Activated naive CD8-positive, alpha-beta T cell treated with anti-CD3 and anti-CD28 coated beads for 36 hours (primary cell): ENCODE measurements at places on chromosomes 7 and 10. TPM values are rescaled to one million over a fixed set of nuclear protein-coding genes. Genes with fewer than 3 reads are reported as not detected.

Gene PTPRZ1
- total RNA-seq = not detected

Gene CACNB2
- not detected for total RNA-seq

Gene BTBD16
- total RNA-seq = not detected

Gene FAM180A
- total RNA-seq = not detected

Gene UNC5B
- total RNA-seq = not detected

Gene PON1
- total RNA-seq = not detected

Gene PDK4
- not detected for total RNA-seq

Gene ASB10
- total RNA-seq = not detected

DNA sequence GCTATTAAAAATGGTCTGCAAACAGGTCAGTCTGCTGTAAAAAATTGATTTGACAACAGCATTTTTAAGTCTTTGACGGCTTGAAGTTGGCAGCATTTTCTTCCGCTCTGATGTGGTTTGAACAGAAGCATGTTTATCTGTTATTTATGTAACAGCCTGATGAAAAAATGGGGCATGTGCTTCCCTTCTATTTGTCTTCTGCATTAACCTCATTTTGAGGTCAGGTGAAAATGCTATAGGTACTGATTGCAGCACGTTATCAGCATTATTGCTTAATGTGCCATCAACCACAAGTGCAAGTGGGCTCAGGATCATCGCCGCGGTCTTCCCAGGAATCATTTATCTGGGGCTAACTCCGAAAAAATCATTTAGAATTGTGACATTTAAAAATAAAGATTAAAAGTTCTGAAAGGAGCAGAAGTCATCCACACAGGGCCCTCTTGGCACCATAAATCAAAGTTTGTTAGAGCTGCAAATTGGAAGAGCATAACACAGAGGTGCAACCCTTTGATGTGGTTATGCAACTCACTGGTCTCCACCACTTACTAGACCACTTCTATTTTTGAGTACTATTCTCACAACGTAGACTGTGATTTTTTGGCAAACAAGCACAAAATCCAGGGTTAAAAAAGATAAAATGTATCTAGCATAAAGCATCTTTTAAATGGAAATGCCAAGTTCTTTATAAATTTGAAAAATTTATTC lies 307.7 kb downstream of the MDFIC start:
- H3K27me3 ChIP-seq = no peaks in the 10 kb centered on the region
- no peak overlapping the region for H3K27ac ChIP-seq
- no peaks in the 10 kb centered on the region for H3K36me3 ChIP-seq
- DNase-seq = no peak
- H3K4me3 ChIP-seq = no peak overlapping the region
- H3K4me1 ChIP-seq = peaks cover 17% of the 10 kb centered on the region

DNA sequence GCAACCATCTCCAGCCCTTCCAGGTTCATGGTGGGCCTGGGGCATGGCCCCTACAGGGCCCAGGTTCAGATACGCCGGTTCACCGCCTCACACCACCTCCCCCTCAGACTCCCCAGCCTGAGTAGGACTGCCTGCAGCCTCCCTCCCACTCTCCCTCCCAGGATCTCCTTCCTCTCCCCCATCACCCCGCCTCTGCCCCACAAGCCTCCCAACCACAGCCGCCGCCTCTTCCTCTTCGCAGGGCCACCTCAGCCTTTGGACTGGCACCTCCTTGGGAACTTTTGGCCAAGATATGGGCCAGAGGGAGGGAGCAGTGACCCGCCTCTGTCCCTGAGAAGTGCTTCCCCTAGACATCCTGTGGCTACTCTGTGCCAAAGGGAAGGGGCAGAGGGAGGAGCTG lies 9.3 kb downstream of the KCNIP2 start:
- peaks cover 45% of the 10 kb centered on the region for H3K4me1 ChIP-seq
- no peaks in the 10 kb centered on the region for H3K36me3 ChIP-seq
- no peaks in the 10 kb centered on the region for H3K27me3 ChIP-seq
- H3K4me3 ChIP-seq = no peak overlapping the region
- DNase-seq = no peak

DNA sequence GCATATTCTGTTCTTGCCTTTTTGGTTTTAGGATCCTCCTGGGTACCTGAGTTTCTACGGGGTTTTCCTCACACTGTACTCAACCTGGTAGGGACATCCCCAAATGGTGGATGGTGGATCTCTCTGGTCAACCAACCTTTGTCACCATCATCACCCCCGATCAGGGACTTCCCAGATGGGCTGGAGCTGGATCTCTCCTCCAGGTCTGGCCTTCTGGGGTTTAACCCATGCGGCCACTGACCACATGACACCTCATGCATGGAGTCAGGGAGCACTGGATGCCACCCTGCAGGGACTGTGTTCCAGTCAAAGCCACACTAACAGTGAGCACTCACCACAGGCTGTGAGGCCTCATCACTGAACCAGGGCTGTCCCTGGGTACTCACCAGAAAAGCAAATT lies 80.0 kb downstream of the CELF2 start:
- H3K4me3 ChIP-seq = no peak overlapping the region
- no peaks in the 10 kb centered on the region for H3K27me3 ChIP-seq
- no peak overlapping the region for H3K27ac ChIP-seq
- no peak for DNase-seq
- H3K36me3 ChIP-seq = no peaks in the 10 kb centered on the region

DNA sequence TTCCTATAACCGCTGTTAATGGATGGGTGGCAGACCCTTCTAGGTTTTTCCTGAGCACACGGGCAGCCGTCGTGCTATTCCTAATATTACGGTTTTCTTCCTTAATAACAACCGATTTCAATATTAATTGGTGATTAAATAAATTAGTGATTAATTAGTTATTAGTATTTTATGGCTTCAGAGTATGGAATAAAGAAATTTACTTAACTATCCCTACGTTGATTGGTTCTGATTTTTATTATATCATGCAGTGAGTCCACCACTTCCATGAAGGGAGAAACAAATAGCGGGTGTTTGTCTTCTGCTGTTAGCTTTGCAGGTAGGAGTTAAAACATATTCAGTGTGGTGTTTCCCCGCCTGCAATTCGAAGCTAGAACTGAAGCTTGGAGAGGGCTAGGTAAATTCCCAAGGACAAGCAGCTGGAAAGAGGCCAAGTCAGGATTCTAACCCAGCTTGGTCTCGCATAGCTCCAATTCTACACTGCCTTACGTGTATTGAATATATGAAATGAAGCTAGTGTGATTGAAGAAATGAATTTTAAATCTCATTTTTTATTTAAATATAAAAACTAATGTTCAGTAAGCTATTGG lies 928 bp upstream of the CSTF2T start:
- no peak for DNase-seq
- peaks cover 35% of the 10 kb centered on the region for H3K4me1 ChIP-seq
- H3K27ac ChIP-seq = peak overlapping the region; percentile 100

- H3K4me1 ChIP-seq = no peaks in the 10 kb centered on the region
- no peak overlapping the region for H3K27ac ChIP-seq
- H3K4me3 ChIP-seq = no peak overlapping the region
- DNase-seq = no peak
Observed at GRCh38 chr10:51340845-51341610, 266.7 kb downstream of the PRKG1 start.

DNA sequence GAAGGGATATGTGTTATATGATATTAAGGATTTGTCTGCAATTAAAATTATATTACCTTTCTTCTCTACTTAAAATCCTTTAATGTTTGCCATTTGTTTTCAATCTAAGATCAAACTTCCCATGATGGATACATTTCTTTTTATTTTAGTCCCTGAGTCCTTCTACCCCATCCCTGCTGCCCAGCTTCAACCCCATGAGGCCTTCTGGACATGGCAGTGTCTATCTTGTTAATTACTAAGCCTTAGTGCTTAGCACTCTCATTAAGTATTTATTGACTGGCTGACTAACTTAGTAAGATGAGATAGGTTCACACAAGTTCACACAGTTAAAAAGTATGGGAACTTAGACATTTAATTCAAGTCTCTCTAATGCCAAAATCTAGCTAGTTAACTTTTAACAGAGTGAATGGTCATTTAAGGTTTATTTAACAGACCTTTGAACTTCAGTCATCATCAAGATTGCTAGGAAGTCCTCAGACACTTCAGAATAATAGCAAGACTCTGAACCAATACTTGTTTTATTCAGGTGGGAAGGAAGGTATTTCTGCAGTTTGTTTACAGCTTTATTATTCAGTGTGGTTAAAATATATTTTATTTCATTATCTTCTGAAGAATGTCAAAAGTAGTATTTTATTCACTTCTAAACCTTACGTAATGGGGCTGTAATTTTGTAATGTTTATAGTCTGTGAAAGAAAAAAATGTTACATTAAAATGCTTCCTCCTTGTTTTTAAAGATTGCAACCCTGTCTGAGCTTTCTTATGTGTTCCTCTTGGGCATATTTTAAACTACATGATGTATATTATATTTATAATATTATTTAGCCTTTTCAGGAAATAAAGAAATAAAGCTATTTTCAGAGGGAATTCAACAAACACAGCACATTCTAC lies 848.9 kb downstream of the REEP3 start:
- no peaks in the 10 kb centered on the region for H3K4me1 ChIP-seq
- no peaks in the 10 kb centered on the region for H3K27me3 ChIP-seq
- H3K27ac ChIP-seq = no peak overlapping the region
- DNase-seq = no peak
- no peak overlapping the region for H3K4me3 ChIP-seq

GRCh38 chr7:17247357-17247756 lies 51.1 kb upstream of the AHR start:
- H3K4me1 ChIP-seq = peaks cover 5% of the 10 kb centered on the region
- H3K27ac ChIP-seq = no peak overlapping the region
- H3K4me3 ChIP-seq = no peak overlapping the region
- H3K27me3 ChIP-seq = no peaks in the 10 kb centered on the region

GRCh38 chr10:93760490-93760889 lies 2.8 kb downstream of the LGI1 start:
- no peaks in the 10 kb centered on the region for H3K36me3 ChIP-seq
- peaks cover 9% of the 10 kb centered on the region for H3K4me1 ChIP-seq
- peaks cover 52% of the 10 kb centered on the region for H3K27me3 ChIP-seq
- no peak for DNase-seq

DNA sequence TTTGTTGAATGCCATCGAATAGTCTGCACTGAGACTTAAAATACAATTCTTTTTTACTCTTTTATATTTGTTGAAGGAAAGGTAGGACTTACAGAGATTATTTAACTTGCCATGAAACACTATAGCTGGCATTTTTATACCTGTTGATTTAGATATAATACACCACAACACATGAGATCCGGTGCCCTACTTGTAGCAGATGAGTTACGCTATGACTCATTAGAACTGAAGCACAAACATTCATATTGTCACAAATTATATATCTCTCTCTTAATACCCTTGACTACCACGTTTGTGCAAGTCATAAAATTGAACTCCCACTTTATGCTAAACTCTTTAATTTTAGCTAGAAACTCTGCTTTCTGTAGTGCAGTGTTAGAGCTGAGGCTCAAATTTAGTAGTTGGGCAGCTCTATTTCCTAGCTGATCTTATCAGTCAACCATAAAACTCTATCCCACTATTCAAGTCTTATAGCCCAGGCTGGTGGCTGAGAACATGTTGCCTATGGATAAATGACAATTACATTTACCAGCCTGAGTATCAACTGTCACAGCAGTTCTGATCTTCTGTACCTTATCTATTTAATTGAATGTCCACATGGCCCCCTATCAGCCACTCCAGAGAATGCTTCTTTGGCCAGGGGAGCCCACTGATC lies 137.4 kb upstream of the SEMA3D start:
- no peak overlapping the region for H3K27ac ChIP-seq
- no peaks in the 10 kb centered on the region for H3K4me1 ChIP-seq
- no peaks in the 10 kb centered on the region for H3K36me3 ChIP-seq
- no peak for DNase-seq
